ENCODE measurements at places on chromosomes 1 and 21.

GRCh38 chr1:57897581-57897980 lies 473.7 kb upstream of the DAB1 start:
- no peak for DNase-seq

GRCh38 chr1:156439036-156439776 lies 61.4 kb downstream of the MEF2D start:
- no peak for DNase-seq

- DNase-seq: no peak
Measured at GRCh38 chr1:51910221-51911000, 31.9 kb upstream of the NRDC start.

DNA sequence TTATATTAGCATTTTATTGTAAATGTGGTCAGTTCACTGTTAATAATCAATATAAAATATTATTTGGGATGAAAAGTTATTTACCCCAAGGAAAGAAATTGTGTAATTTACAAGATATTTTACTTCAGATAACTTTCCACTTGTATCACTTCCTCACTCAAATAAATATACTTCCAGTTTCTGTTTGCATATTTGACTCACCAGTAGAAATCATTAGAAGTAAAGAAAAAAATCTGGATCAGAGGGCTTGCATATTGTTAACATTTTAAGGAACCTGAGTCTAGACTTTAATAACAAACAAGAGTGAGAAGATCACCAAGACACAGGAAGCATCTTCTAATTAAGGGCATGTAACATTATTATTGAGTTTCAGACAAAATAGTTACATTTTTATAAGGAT lies 347 bp upstream of the KRTAP20-4 start:
- DNase-seq: no peak

DNA sequence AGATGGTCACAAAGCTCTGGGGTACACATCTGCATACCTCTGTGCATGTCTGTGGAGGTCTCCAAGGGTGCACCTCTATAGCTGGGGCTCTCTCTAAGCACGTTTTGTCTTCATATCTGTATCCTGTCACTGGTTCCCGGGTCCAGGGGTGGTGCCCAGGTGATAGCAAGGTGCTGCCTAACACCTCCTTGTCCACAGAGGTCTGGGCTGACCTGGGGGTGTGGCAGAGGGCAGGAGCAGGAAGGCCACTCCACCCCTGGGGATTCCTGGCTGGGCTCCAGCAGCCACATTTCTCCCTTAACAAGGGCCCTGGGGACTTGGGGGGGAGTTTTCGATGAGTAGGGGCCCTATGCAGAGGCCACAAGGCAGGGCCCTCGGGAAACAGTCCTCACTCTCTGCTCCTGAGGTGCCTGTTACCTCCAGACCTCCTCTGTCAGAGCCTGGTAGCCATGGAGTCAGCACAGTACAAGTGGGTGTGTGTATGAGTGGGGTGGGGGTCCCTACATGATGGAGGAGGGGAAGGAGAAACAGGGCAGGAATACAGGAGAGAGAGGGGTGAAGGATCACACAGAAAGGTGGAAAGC lies 7.0 kb upstream of the CDCP2 start:
- DNase-seq: no peak

DNA sequence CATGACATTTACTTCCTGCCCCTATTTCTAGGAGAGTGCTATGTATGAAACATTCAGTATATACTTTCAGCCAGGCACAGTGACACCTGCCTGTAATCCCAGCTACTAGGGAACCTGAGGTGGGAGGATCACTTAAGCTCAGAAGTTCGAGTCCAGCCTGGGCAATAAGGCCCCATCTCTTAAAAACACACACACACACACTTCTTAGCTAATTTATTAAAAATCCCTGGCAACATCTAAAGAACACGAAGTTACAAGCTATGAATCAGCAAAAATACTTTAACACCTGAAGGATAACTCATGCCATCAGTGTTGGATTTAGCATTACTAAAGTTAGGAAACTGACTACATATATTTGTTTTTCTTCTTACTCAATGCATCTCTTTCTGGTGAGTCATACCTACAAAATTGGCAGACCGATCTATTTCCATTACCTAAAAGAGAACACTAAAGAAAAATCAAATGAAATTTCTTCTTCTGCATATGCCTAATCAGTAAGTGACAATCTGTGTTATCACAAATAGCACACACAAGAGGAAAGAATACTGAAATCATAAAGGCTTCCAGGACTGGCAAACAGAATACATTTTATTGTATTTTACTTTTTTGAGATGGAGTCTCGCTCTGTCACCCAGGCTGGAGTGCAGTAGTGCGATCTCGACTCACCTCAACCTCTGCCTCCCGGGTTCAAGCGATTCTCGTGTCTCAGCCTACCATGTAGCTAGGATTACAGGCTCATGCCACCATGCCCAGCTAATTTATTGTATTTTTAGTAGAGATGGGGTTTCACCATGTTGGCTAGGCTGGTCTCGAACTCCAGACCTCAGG lies 41.4 kb downstream of the RNF115 start:
- DNase-seq: no peak

DNA sequence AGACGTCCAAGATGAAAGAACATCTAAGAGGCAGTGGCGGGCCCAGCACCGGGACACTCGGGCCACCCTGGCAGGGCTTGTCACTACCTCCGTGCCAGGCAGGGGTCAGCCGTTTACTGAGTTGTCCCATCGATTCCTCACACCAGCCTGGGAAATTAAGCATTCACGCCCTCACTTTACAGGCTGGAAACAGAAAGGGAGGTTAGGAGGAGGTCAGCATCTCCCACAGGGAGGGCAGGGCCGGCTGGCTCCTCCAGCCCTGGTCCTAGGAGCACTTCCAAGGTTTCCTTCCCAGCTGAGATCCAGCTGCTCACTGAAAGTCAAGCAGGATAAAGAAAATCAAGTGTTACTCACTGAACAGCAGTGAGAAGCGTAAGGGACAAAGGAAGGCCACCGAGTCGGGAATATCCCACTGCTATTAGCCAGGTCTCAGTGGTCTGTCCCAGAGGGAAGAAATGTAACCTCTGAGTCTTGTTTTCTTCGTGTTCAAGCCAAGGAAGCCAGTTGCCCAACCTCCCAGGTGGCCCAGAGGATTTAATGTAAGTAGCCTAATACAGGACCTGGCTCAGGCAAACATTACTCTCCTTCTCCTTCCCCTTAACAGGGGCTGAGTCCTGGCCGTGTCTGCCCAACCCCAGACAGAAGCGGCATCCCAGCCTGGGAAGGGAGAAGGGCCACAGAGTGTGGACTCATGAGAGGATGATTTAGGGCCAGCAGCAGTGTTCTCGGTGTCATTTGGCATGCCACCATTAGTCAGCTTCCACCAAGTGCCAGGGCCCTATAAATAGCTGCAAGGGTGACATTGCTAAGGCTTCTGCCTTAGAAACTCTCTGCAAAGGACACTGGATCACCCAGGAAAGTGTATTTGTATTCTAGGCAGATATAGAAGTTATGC lies 203.1 kb upstream of the GALNT2 start:
- no peak for DNase-seq

GRCh38 chr21:46080171-46081021 lies 17.5 kb upstream of the COL6A2 start:
- DNase-seq: no peak

DNA sequence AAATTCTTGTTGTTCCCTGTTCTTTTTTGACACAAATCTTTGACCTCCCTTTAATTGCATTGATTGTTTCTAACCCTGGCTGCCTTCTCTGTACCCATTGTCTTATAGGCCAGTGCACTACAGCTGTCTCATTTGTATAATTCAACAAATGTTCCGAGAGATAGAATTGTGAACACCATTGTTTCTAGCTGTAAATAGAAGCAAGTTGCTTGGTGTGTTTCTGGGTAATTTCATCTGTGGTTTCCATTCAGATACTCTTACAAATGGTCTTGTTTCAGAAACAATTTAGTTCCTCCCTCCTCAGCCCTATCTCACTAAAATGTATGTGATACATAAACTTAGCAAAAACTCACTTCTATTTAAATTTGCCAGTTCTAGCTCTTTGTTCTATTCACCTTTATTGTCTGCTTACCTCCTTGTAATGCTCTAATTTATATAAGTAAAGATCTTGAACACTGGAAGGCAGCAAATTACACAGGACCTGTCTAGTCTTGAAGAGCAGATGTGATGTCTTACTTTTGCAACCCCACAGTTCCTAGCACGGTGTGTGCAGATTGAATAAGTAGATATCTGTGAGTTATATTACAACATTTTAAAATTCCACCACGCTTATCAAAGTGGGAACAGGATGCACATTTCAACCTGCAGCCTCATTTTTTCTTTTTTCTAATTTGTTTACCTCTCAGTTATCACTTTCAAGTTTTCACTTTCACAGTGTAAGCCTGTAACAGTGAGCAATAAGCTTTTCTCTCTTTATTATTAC lies 515.6 kb upstream of the ZP4 start:
- DNase-seq: no peak

DNA sequence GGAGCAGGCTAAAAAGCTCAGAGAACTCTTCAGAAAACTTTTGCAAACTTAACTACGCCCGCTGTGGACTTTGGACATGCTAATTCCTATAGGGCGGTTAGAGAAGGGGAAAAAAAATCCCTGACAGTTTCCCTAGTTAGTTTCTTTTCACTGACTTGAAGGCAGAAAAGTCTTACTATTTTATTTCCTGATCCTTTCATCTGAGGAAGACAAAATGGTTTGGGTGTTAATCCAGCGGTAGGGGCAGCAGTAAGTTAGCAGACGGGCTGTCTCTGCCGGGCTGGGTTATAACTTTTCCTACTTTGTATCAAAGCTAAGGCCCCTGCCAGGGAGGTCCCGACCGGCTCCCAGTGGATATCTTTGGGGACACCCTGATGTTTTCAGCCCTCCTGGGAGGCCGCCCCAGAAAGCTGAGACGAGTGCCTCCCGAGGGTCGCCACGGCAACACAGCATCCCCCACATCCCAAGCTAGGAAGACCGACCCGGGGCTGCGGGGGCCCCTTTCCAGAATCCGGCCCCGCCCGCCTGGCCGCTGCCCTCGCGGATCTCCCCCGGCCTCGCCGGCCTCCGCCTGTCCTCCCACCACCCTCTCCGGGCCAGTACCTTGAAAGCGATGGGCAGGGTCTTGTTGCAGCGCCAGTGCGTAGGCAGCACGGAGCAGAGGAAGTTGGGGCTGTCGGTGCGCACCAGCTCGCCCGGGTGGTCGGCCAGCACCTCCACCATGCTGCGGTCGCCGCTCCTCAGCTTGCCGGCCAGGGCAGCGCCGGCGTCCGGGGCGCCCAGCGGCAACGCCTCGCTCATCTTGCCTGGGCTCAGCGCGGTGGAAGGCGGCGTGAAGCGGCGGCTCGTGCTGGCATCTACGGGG lies 162.6 kb downstream of the RUNX1 start:
- DNase-seq: no peak
